ENCODE measurements at places on chromosomes 4 and X. TPM values are rescaled to one million over a fixed set of nuclear protein-coding genes. Genes with fewer than 3 reads are reported as not detected.

GRCh38 chr4:164350061-164350460 lies 403.9 kb upstream of the SMIM31 start:
- DNase-seq, result no peak

Gene AIFM1
- polyA plus RNA-seq, result 17.2 TPM

Gene IL1RAPL1
- polyA plus RNA-seq, result 0.79 TPM

DNA sequence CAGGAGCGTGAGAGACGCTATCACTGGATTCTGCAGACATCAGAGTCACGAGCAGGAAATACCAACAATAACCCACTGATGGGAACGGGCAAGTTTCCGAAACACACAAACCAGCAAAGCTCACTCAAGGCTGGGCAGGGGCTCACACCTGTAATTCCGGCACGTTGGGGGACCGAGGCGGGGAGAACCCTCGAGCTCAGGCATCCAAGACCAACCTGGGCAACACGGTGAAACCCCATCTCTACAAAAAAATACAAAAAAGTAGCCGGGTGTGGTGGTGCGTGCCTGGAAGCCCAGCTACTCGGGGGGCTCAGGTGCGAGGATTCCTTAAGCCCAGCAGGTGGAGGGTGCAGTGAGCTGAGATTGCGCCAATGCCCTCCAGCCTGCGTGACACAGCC lies 17.2 kb upstream of the GTPBP6 start:
- no peak for DNase-seq

Gene FAM133A
- not detected for polyA plus RNA-seq

- DNase-seq, result no peak
Observed at GRCh38 chrX:24339911-24340310, 20.5 kb upstream of the SUPT20HL1 start.

Gene PITX2
- polyA plus RNA-seq, result 0.04 TPM

GRCh38 chr4:610411-611261 lies 14.7 kb upstream of the PDE6B start:
- no peak for DNase-seq
